ENCODE measurements at places on chromosomes 2 and 18. TPM values are rescaled to one million over a fixed set of nuclear protein-coding genes. Genes with fewer than 3 reads are reported as not detected.
A peak's percentile ranks its signal among the peaks of the same experiment; 100 is the strongest.

- peak; percentile 48 for DNase-seq
- H3K4me3 ChIP-seq, result no peak overlapping the region
- peaks cover 5% of the 10 kb centered on the region for H3K4me1 ChIP-seq
Measured at GRCh38 chr2:25757906-25758305, 84.5 kb upstream of the DTNB start.

- DNase-seq, result no peak
- H3K4me1 ChIP-seq, result peaks cover 6% of the 10 kb centered on the region
- no peak overlapping the region for H3K27ac ChIP-seq
- H3K27me3 ChIP-seq, result no peaks in the 10 kb centered on the region
Measured at GRCh38 chr2:30514134-30514847, 67.2 kb downstream of the LCLAT1 start.

DNA sequence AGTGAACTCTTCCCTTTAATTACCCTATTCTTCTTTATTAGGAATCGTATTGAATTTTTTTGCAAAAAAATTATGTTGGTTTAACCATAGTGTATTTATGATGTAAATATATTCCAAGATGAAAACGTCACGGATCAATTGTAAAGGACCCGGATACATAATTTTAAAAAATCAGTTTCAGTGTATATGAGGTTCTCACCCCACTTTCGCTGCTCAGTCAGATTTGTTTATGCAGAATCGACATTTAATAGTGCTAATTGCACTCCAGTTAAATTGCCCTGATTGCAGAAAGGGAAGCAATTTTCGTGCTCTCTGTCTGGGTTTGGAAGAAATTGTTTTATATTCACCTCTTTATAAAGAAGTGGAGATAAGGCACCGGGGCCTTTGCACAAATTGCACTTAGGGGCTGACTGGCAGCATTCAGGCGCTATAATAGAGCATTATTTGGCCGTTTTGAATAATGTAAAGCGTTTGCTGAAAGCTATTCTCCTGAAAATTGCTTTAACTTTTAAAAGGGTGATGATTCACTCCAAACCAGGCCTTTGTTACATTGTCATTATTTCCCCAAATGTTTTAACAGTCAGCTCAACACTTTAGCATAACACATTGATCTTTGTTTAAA, 3.0 kb upstream of the SP9 start:
- H3K27me3 ChIP-seq, result peaks cover 86% of the 10 kb centered on the region
- DNase-seq, result no peak
- H3K27ac ChIP-seq, result no peak overlapping the region
- no peaks in the 10 kb centered on the region for H3K36me3 ChIP-seq

- no peak overlapping the region for H3K4me3 ChIP-seq
- H3K27ac ChIP-seq, result no peak overlapping the region
- no peak for DNase-seq
- H3K36me3 ChIP-seq, result no peaks in the 10 kb centered on the region
- H3K27me3 ChIP-seq, result no peaks in the 10 kb centered on the region
- H3K4me1 ChIP-seq, result no peaks in the 10 kb centered on the region
Measured at GRCh38 chr2:187434342-187434785, 13.7 kb downstream of the CALCRL start.

The COBLL1 gene
- 52.1 TPM for total RNA-seq

Data from prostate gland (tissue), 2 donors.